ENCODE measurements at places on chromosomes 4 and X.

DNA sequence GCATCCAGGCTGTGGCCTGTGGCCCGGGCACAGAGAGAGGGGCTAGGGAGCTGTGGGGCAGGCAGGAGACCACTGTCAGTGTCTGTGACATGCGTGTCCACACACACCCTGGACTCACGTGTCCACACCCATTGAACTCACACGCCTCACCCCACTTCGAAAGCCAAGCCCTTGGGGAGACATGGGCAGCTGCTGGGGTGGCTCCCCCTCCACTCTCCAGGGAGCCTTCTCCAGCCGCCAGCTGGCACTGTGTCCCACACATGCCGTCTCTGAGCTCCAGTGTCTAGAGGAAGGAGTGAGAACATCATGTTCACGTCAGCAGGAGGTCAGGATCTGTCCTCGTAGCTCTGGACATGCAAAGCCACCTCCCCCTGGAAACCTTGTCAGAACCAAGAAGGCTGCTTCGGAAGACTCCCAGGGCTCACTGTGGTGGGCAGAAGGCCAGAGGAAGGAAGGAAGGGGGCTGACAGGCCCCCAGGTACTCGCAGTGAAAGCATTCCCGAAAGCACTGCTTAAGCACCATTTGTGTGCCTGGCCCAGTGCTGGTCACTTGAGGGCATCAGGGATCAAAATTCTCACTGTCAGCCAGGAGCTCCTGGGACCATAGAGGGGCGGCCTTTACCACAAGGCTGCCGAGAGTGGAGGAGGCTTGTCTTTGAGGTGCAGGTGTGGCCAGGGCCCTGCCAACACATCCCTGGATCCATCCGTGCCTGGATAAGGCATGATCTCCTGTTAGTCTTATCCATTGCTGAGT, 61.4 kb downstream of the HTRA3 start:
- DNase-seq: no peak

GRCh38 chr4:25813448-25814106, 49.2 kb downstream of the SEL1L3 start:
- no peak for DNase-seq

DNA sequence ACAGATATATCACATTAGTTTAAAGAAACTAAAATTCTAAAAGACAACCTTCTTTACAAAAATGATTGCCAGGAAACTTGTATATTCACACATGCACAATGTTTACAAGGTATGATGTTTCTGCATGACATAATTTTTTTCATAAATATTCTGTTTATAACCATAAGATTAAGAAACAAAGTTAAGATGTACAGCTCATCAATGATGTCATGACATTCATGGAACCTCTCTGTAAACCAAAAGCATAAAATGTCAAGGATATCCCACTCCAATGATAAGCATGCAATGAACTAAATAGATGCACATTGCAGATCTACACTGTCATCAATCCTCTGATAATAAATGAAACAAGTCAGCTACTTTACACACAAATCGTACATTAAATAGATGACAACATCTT, 136.0 kb downstream of the MAB21L2 start:
- no peak for DNase-seq

DNA sequence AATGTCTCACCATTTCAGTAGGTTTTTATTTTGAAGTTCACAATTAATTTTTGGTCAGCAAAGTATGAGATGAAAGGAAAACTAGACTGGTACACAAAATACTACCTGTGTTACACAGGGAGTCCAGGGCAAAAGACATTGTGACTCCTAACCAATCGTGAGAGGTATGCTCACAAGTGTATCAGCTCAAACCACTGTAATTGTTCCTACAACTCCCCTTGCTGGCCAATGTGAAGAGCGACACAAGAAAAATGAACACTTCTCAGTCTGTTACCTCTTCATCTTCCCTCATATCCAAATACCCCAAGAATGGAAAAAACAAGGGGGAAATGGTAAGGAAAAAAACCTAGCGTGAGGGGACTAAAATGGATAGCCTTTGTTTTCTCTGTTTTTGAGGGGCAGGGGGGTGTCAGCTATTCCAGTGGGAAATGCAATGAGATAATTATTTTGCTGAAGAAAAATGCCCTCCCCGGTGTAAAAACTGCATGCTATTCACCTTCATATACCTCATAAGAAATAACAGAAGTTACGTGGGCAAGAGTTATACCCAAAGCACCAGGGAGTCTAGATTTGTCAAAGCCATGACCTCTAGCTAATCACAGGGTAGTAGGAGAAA, 30.6 kb upstream of the NSUN7 start:
- no peak for DNase-seq

DNA sequence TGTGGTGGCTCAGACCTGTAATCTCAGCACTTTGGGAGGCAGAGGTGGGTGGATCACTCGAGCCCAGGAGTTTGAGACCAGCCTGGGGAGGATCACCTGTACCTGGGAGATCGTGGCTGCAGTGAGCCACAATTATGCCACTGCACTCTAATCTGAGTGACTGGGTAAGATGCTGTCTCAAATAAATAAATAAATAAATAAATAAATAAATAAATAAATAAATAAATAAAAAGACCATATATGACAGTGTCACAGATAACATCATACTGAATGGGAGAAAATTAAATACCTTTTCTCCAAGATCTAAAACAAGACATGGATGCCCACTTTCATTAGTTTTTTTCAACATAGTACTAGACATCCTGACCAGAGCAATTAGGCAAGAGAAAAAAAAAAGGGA, 182.8 kb downstream of the FAM47A start:
- no peak for DNase-seq
